ENCODE measurements at places on chromosomes 1 and 21.

- no peak for DNase-seq
Observed at GRCh38 chr1:54754045-54754444, 10.3 kb downstream of the PARS2 start.

GRCh38 chr1:156123356-156124196 is 9.1 kb downstream of the LMNA start:
- peak; percentile 97 for DNase-seq

GRCh38 chr1:20663365-20663764 is 2.2 kb upstream of the DDOST start:
- DNase-seq: no peak

GRCh38 chr1:179077396-179077795 is 4.5 kb upstream of the TOR3A start:
- DNase-seq: no peak

- DNase-seq: no peak
Observed at GRCh38 chr1:170064821-170065220, 9.7 kb downstream of the KIFAP3 start.

DNA sequence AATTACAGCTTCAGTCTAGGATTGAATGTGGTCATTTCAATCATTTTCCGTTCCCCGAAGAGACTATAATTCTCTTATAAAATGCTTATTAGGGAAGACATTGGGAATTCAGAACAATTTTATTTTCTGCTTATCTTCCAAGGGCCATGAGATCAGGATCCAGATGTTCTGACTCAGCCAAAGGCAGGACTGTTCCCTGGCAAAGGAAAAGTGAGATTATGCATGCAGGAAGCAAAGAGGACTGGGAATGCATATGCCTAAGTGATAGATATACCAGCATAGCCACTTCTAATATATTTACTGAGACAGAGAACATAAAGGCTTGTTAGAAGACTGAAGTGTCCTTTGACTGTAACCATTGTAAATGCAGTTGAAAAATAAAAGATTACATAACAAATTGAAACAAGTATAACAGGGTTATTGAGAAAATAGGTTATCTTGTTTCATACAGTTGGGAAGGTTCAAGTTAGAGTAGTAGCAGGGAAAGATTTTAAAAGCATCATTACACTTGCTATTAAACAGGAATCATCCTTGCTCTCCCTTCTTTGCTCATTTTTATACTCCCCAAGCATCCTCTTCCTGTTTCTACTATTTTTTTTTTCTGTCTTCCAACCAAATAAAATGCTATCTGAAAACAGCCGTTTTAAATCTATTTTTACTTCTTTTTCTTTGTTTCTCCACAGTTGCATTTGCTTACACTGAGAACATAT is 439.6 kb upstream of the ADAMTS5 start:
- peak; percentile 36 for DNase-seq

GRCh38 chr1:51240084-51240483 is 4.0 kb downstream of the RNF11 start:
- no peak for DNase-seq

GRCh38 chr1:66535061-66535460 is 1.1 kb downstream of the SGIP1 start:
- DNase-seq: no peak

DNA sequence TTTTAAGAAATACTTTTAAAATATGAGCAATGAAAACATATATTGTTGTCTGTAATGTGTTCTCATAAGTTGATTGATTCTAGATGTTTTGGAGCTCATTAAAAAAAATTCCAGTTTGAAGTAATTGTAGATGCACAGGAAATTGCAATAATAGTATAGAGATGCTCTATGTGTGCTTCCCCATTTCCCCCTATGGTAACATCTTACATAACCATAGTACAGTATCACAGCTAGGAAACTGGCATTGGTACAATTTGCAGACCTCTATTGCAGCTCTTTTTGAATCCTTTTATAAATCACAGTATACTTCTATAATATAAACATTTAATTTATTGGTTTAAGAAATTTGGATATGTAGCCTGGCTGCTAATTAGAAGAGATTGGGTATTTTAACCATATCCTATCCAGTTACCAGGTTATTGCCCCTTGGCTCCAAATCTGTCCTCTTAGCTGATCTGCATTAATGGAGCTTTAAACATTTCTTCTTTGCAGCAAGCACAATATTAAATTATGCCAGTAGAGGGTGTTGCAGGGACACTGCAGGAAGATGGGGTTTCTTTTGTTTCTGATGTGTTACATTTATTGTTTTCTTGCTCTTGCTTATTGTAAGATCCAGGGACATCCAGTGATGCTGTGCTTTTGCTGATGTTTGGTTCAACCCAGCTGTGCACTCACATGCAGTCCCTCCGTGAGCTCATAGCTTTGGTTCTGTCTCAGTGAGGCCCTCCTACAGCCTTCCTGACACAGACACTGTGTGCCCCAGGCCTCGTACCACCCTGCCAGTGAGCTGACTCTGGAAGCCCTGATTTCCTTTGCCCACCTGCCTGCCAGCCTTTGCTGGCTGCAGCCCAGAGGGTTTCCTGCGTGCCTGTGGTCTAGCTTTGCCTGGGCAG is 103.3 kb downstream of the RABGAP1L start:
- peak; percentile 59 for DNase-seq

DNA sequence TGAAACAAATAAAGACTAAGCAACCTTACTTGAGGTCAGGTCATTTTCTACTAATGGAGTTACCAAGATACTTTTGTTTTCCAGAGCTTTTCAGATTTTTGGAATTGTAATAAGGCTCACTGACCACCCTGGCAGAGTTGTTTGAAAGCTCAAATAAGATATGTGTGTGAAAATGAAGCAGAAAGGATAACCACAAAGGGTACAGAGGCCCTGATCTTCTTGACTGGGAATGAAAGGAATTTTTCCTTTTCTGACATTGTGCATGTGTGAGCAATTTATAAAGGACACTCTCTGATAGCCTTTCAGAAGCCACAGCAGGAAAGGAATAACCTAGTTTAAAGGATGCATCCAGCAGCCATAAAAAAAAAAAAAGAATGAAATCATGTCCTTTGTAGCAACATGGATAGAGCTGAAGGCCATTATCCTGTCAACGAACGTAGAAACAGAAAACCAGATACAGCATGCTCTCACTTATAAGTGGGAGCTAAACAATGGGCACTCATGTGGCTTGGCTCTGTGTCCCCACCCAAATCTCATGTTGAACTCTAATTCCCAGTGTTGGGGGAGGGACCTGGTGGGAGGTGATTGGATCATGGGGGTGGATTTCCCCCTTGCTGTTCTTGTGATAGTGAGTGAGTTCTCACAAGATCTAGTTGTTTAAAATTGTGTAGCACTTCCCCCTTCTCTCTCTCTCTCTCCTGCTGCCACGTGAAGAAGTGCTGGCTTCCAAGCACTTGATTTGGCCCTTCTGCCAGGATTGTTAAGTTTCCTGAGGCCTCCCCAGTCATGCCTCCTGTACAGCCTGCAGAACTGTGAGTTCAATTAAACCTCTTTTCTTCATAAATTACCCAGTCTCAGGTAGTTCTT is 3.1 kb upstream of the SRP9 start:
- DNase-seq: no peak

GRCh38 chr21:37273911-37274690 is 7.0 kb upstream of the VPS26C start:
- DNase-seq: no peak

GRCh38 chr1:202654079-202654478 is 56.2 kb downstream of the SYT2 start:
- DNase-seq: no peak

GRCh38 chr1:151832318-151832980 is 847 bp upstream of the RORC start:
- DNase-seq: no peak

- no peak for DNase-seq
Observed at GRCh38 chr1:57336793-57337192, 87.1 kb downstream of the DAB1 start.

DNA sequence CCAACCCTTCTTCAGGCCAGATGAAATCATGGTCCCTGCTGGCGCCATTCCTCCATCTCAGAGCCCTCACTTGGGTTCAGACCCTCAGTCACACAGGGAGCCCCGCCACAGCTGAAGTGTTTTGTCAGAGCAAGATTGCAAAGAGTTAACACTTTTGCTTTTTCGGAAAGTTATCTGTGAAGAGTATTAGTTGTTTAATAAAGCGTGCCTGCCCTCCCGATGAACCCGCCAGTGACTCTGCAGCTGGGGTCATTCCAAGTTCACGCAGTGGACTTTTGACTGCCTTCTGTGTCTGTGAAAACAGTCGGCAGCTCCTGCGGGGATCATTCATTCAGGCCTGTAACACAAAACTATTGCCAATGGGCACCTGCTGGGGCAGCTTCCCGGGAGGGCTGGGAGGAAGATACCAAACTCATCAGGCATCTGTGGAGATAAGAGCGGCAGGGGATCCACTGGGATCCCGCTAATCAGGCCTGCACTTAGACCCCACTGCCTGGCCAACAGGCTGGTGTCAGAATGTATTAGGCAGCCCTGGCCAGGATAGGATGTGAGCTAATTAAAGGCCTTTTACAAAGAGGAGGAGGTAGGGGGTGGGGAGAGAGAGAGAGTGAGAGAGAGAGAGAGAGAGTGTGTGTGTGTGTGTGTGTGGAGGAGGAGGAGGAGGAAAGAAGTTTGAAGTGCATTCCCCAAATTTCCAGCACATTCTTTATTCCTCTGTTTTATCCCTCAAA is 184.5 kb downstream of the DHRS3 start:
- DNase-seq: peak; percentile 27

DNA sequence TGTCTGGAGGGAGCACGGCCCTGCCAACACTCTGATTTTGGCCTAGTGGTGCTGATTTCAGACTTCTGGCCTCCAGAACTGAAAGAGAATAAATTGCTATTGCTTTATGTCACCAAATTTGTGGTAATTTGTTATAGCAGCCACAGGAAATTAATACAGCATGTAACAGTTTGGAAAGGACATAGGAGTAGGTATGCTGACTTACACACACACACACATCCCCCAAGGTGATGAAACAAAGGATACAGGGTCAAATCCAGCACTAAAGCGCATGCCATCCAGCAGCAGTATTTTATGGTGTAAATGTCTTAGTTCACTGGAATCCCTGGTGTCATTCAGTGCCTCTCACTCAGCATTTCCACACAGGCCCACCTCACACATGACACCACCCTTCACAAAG is 72.2 kb upstream of the MAN1A2 start:
- DNase-seq: no peak

- peak; percentile 93 for DNase-seq
Observed at GRCh38 chr1:205739348-205740160, 10.4 kb downstream of the NUCKS1 start.

DNA sequence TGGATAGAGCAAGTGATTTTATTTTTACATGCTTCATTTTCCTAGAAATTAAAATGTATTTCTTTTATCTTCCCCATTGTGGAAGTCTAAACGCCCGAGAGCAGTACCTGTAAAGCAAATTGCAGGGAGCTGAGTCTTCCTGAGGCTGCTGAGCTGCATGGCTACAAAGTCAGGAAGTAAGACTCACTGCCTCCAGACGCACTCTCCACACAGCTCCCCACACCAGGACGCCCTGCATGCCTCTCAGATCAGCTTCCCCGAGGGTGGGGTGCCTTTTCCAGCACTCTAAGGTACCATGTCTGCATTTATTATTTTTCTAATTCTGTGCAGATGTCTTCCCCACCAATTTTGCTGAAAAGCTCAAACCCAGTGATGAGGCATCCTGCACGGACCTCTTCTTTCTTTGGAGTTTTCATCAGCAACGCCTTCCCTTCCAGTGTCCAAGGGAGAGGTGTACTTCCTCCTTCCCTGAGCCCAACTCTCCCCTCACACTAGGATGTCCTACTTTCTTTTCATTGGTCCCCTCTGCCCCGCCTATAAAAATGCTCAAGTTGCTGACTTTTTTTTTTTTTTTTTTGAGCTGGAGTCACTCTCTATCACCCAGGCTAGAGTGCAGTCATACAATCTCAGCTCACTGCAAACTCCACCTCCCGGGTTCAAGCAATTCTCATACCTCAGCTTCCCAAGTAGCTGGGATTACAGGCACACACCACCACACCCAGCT is 114.7 kb downstream of the PCNX2 start:
- no peak for DNase-seq

GRCh38 chr1:7636795-7637526 is 134.1 kb upstream of the VAMP3 start:
- DNase-seq: no peak

GRCh38 chr21:37028570-37028969 is 22.1 kb downstream of the RIPPLY3 start:
- DNase-seq: no peak

GRCh38 chr1:224639426-224639975 is 23.4 kb downstream of the CNIH3 start:
- no peak for DNase-seq

- DNase-seq: peak; percentile 44
Observed at GRCh38 chr1:93607814-93608186, 73.8 kb downstream of the BCAR3 start.

DNA sequence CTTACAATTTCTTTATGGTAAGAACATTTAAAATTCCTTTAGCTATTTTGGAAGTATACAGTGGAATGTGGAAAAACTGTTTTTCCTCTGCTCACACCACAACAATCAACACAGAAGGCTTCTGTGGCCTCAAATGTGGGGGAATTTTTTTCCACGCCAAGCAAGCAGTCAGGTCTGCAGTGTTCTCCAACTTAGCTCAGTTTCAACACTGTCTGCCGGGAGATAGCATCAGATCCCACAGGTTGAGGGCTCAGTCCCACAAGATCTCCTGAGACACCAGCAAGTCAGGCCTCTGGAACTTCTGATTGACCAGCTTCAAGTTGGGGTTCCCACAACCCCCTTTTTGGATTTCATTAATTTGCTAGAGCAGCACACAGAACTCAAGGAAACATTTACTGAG is 50.3 kb downstream of the PTBP2 start:
- DNase-seq: no peak

GRCh38 chr1:78237364-78237916 is 191.7 kb downstream of the GIPC2 start:
- DNase-seq: no peak

DNA sequence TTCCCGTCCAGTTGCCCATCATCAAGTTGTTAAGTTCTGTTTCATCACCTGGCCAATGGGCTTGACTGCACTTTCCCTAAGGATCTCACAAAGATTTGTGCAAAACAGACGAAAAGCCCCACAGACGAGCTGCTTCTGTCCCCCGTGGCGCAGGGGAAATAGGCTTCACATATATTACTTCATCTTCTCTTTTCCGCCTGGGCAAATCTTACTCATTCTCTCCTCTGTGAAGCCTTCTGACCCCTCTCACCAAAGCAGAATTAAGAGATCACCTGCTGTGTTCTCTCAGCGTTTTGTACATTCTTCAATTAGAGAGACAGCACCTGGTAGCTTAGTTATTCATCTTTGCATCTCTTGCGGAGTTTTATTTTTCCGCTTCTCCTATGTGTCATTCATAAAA is 129.8 kb downstream of the IGSF21 start:
- no peak for DNase-seq

- no peak for DNase-seq
Observed at GRCh38 chr1:203799971-203800370, 4.5 kb downstream of the ZBED6 start.

Data from mesenchymal stem cell (in vitro differentiated cells and primary cell).